ENCODE measurements at places on chromosomes 1 and 21.

- no peak for DNase-seq
Measured at GRCh38 chr1:41449326-41449921, 35.1 kb downstream of the EDN2 start.

GRCh38 chr1:81115422-81115821 lies 685.3 kb upstream of the ADGRL2 start:
- DNase-seq, result no peak

DNA sequence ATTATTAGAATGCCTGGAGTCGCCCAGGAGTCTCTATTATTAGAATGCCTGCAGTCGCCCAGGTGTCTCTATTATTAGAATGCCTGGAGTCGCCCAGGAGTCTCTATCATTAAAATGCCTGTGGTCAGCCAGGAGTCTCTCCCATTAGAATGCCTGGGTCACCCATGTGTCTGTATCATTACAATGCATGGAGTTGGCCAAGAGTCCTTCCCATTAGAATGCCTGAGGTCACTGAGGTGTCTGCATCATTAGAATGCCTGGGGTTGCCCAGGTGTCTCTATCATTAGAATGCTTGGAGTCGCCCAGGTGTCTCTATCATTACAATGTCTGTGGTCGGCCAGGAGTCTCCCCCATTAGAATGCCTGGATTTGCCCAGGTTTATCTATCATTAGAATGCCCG lies 66.9 kb downstream of the RNF187 start:
- DNase-seq, result no peak

DNA sequence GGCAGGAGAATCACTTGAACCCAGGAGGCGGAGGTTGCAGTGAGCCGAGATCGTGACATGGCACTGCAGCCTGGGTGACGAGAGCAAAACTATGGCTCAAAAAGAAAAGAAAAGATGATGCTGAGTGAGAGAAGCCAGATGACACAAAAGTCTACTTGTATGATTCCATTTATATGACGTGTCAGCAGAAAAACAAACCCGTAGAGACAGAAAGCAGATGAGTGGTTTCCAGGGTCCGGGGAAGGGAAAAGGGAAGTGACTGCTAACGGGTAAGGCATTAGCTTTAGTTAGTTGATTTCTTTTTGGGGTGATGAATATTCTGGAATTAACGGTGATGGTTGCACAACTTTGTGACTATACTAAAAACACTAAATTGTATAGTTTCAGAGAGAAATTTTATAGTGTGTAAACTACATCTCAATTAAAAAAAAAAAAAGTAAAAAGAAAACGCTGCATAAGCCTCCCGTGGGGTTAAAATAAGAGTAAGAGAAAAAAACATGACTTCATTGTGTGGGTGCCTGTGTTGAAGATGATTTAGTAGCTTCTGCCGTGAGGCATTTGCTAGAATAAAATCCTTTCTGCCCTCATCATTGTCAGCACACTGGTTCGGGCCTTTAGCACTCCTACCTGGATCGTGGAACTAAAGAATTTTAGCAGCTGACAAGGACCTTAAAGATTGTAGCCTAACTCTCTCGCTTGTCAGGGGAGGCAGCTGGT lies 24.7 kb upstream of the ATP5PO start:
- peak; percentile 79 for DNase-seq

DNA sequence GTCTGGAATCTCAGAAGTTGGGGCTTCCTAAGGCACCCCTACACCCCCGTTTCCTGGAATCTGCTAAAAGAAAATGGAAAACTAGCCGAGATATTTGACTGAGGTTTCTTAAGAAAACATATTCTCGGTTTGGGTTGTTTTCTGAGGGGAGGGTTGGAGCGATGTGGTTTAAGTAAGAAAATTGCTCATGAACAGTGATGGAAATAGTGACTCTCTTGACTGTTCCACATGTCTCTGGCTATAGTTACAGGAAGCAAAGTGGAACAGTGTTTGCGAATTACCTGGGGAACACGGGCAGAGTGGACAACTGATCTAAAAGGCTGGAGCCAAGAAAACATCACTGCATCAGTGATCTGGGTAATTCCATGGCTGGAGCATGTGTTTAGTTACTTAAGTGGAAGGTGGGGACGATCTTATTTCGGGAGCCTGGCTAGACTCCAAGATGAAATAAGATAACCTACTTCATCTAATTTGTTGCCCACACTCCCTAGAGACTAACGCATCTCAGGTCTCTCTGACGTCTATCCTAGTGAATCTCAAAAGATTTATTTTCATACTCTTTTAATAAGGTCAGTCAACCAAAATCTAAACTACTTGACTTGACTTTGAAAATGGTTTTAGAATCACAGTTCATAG lies 92.4 kb downstream of the KCNJ15 start:
- peak; percentile 6 for DNase-seq

DNA sequence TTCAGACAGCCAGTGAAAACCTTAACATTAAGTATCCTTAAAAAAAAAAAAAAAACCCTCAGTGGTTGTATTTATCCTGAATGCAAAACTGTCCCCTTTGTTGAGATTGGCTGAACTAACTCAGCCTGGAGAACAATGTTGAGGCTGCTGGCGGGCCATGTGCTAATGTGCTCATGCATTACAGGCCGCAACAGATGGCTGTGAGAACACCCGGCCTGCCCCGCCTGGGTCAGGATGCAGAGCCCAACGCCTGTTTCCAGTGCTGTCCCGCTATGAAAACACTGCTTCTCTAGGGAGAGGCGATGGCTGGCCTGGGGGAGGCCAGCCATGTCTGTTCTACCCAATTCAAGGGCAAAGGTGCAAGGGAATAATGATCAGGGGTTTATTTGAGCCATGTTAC lies 13.8 kb downstream of the OLIG2 start:
- DNase-seq, result no peak

Data from IMR-90 (cell line).